ENCODE measurements at places on chromosomes 6 and 20.

DNA sequence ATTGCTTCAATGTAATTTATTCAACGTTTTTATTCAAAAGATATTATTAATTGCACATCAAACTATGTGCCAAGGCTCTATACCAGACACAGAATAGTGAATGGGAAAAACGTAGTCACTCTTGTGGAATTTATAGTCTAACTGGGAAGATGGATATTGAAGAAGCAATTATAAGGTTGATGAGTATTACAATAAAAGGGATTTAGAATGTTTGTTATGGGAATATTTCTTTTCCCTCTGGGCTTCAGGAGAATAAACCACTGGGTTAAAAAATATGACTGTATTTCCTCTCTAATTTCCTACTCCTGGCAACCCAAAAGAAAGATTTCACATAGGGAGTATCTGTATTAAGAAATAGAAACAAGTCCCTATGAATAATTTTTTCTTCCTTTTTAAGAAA lies 25.1 kb upstream of the UTRN start:
- no peak for DNase-seq

- no peak for DNase-seq
These were observed 91.2 kb downstream of the JARID2 start for GRCh38 chr6:15336900-15337560.

- DNase-seq, result no peak
These were observed 138.4 kb downstream of the PREX1 start for GRCh38 chr20:48689388-48689787.

- DNase-seq, result peak; percentile 55
These were observed 106.8 kb upstream of the SIRPG start for GRCh38 chr20:1764136-1765033.

DNA sequence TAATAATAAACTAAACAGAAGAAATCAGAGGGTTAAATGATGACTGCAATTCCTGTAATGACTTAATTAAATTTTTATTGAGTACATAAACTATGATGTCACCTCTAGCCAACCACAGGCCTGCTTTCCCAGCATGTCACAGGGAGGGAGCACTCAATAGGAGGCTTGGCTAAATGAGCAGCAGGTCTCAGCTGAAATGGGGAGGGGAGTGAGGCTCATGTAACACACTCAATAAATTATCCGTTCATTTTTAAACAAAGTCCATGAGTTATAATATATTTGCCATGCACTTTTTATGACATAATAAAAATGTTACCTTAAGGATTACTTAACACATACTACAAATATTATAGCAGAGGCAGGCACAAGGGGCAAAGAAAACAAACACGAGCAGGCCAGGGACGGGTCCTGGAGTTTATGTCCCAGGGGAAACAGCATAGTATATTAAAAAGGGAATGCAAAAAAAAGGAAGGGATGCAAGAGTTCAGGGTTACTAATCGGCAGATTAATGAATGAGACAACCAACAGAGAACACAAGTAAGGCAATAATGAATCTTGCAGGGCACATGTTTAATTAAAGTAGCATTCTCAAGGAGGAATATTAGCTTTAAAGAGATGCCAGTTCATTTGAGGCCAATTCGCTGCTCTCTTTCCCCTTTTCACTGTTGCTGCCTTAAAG lies 27.1 kb upstream of the FAM83C start:
- DNase-seq, result no peak

GRCh38 chr6:148565321-148565926 lies 181.4 kb upstream of the UST start:
- no peak for DNase-seq

- DNase-seq, result no peak
These were observed 1.2 kb upstream of the PHACTR3 start for GRCh38 chr20:59603176-59603575.

- DNase-seq, result no peak
These were observed 91.9 kb upstream of the CLDN20 start for GRCh38 chr6:155171747-155172449.

DNA sequence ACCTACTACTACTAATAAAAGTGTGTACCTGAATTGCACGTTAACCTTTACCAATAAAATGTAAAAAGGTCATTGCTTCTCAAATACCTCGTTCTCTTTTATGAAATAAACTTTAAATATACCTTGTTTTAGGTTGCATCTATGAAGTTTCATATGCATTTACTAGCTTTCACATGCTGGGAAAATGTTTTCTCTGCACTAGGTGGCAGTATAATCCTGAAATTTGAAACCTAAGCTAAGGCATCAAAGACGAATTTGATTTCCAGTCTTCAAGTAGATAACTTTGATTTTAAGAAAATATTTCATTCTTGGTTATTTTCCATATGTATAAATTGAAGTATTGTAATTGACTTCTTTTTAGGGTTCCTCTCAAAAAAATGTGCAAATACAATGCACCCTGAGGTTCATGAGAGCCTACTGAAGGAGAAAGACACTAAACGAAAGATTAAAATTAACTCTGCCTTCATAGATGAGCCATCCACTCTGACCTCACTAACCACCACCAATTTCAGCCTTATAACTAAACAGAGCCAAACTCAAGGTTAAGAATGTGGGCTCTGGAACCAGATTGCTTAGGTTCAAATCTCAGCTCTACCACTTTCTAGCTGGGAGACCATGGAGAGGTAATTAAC lies 7.3 kb upstream of the COL9A1 start:
- no peak for DNase-seq

DNA sequence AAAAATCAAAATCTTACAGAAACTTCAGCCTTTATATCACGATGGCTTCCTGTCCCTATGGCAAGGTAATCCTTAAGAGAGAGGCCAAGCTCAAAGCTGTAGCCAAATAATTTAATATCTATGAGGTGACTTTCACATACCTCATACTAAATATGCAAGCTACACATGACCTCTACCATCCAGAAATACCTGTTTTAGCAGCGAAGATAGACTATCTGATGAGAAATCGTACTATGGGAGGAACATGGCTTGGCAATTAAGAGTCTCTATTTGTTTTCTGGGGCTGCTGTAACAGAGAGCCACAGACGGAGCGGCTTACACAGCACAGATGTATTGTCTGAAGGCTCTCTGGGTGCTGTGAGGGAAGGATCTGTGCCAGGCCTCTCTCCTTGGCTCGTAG lies 31.0 kb upstream of the SALL4 start:
- no peak for DNase-seq

GRCh38 chr20:34904202-34904621 lies 27.8 kb downstream of the ACSS2 start:
- DNase-seq, result no peak

- no peak for DNase-seq
These were observed 62.4 kb downstream of the PTCHD4 start for GRCh38 chr6:48048451-48049146.

- DNase-seq, result no peak
These were observed 23.6 kb upstream of the DNAAF9 start for GRCh38 chr20:3431109-3431508.

GRCh38 chr20:59428441-59429205 lies 128.2 kb downstream of the EDN3 start:
- DNase-seq, result no peak

DNA sequence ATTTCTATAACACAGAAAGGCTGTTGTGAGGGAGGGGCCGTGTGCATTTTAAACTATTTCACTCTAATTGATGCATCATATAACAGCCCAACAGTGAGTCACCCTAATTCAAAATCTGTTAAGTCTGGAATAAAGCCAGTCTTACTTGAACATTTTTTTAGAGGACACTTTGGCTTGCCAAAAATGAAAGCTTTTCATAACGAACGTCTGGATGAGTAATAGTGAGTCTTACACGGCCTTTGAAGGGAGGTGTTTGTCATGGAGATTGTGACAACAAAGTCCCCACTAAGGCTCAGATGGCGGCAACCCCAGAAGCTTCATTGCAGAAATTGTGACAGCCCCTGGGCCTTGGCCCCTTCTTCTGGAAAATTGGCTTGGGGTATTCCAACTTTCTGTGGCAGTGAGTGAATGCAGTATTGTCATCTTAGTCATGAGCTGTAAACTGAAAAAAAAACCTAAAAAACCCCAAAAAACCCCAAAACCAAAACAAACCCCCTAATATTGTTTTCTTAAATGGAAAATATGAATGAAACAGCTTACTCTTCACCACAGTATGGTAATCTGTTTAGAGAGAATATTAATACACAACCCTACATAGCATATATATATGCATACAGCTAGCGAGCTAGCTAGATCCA lies 92.6 kb upstream of the CLDN20 start:
- peak; percentile 93 for DNase-seq

GRCh38 chr20:58229198-58229798 lies 845 bp upstream of the ANKRD60 start:
- no peak for DNase-seq

GRCh38 chr6:7865781-7866180 lies 44.8 kb downstream of the TXNDC5 start:
- no peak for DNase-seq

- DNase-seq, result no peak
These were observed 1024.0 kb downstream of the GRIK2 start for GRCh38 chr6:102417368-102417998.

GRCh38 chr20:4592316-4593148 lies 129.2 kb upstream of the PRND start:
- DNase-seq, result peak; percentile 31

- DNase-seq, result no peak
These were observed 24.0 kb downstream of the AAR2 start for GRCh38 chr20:36260316-36260715.

GRCh38 chr6:36272234-36272633 lies 2.4 kb downstream of the PNPLA1 start:
- DNase-seq, result no peak

GRCh38 chr6:26284537-26285142 lies 80.4 kb upstream of the BTN3A2 start:
- DNase-seq, result peak; percentile 33

GRCh38 chr6:3305216-3305565 lies 46.4 kb downstream of the PSMG4 start:
- no peak for DNase-seq

DNA sequence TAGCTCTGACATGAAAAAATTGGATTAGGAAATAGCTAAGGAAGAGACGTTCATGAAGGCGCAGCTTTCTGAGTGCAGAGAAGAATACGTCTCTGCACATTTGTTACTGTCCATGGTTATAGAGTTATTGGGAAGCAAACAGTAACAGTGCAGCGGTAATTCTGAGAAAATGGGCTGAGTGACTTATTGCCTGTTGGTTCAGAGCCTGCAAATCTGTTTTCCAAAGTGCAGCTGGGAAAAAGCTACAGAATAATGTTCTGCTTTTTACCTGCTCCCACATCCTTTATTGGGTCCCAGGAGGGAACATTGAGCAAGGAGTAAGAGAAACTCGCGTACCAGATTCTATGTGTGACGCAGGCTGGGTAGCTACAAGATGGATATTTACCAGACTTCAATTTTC lies 160.2 kb downstream of the BTBD3 start:
- DNase-seq, result no peak

- DNase-seq, result no peak
These were observed 37.7 kb upstream of the PRSS16 start for GRCh38 chr6:27209659-27210269.

Data from T-helper 1 cell (primary cell).